ENCODE measurements at places on chromosomes 16 and 17.
A peak's percentile ranks its signal among the peaks of the same experiment; 100 is the strongest.

- DNase-seq, result peak; percentile 75
Observed at GRCh38 chr16:85141491-85142128, 29.3 kb upstream of the CIBAR2 start.

GRCh38 chr17:42846594-42847280 is 2.4 kb downstream of the AOC2 start:
- DNase-seq, result no peak

DNA sequence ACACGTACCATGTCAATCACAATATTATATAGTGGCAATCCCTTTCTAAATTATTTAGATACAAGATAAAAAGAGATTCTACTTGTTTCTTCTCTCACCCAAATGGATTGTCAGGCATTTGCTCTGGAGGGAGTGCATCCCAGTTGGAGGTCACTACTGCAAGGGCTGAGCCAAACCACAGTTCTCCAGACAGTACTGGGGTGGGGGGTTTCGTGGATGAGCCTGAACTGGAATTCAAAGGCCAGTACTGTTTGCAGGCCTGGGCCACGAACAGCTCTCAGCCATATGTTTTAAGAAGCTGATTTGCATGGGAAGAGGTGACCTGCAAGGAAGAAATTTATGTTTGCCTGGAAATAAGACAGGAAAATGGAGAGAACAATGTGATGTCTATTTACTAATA is 314.9 kb downstream of the PMP22 start:
- no peak for DNase-seq

DNA sequence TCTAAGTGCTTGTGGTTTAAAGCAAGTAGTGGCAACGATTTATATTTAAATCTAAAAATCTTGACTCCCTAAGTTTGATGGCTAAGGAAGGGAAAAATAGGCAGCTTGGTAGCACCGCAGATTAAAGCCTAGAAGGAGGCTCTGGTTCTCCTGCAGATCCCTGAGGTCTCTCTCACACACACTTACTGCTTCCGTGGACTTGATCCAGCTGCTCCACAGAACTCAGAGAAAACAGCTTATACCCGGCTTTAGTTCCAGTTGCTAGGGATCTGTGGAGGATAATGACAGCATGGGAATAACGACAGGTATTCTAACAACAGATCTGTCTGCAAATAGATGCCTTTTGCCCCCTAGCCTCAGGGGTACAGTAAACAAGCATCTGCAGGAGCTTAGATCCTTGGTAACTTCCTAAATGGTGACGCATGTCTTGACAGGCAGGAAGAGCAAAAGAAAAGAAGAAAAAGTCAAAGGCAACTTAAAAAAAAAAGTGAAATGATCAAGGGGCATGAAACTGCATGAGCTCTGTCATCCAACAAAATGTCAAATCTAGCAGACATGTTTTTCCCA is 4.5 kb downstream of the WIPI1 start:
- no peak for DNase-seq

GRCh38 chr16:82761236-82761635 is 134.5 kb downstream of the CDH13 start:
- no peak for DNase-seq

DNA sequence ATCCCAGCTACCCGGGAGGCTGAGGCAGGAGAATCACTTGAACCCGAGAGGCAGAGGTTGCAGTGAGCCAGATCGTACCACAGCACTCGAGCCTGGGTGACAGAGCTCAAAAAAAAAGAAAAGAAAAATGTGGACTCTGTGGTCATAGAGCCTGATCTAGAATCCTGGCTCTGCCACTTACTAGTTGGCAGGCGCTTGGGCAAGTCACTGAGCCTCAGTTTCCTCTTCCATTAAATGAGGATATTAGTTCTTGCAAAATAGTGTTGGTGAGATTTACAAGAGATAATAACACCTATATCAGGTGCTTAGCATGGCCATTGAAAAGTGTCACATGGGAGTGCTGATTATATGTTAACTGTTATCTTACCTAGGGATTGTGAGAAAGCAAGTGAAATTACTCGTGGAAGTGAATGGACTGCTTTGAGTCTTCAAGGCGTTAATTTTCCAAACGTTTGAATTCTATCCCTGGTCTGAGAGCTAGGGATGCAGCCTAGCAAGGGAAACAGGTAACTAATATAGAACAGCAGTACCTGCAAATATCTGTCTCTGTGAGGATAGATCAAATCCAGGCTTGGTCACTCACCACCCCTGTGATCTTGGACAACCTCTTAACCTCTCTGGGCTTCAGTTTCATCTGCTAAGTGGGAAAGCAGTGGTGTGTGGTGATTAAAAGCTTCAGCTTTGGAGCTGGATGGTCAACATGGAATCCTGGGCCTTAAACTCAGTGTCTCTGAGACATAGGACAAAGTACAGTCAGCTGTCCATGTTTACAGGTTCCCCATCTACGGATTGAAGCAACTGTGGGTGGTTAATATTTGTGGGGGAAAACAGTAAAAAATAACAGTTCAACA is 953 bp upstream of the NSMCE1 start:
- no peak for DNase-seq

DNA sequence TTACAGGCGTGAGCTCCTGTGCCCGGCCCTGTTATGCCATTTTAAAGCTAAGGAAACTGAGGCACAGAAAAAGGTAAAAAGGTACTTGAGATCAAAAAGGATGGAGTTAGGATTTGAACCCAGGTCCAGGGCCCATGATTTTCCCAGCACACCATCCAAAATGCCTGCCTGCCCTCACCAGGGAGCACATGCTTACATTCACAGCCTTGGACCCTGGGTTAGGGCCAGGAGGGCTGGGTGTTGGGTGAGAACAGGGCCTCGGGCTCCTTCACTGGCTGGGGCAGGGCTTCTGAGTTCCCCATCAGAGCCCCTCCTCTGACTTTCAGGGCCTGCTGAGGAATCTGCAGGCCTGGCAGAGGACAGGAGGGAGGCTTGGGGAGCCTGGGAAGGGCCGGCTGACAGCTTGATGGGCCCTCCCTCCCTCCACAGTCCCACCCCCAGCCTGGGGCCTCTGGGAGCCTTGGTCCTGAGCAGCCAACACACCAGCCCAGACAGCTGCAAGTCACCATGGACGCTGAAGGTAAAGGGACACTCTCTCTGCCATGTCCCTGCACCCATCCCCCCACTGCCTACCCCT is at the start of gene QPRT:
Gene QPRT, plus strand, starts transcription at position 490 of the 577 bp plus-strand sequence. Its CDS starts 18 bp downstream, at position 508.
- DNase-seq, result peak; percentile 87

GRCh38 chr17:78995022-78995760 is 14.4 kb downstream of the CANT1 start:
- DNase-seq, result no peak

DNA sequence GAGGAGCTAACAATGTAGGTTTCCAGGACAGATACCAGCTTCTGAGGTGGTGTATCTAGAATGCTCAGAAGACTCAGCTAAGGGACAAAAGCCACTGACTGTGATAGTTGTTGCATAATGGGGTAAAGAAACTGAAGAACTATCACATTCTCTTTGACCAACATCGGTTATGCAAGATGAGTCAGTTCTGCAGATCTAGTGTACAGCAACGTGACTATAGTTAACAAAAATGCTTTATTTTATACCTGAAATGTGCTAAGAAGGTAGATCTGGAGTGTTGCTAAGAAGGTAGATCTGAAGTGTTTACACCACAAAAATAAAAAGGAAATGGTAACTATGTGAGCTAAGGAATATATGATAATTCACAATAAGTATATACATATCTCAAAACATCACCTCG is 2.5 kb downstream of the KRTAP9-6 start:
- DNase-seq, result no peak

GRCh38 chr17:27499451-27500265 is 43.4 kb downstream of the KSR1 start:
- no peak for DNase-seq

DNA sequence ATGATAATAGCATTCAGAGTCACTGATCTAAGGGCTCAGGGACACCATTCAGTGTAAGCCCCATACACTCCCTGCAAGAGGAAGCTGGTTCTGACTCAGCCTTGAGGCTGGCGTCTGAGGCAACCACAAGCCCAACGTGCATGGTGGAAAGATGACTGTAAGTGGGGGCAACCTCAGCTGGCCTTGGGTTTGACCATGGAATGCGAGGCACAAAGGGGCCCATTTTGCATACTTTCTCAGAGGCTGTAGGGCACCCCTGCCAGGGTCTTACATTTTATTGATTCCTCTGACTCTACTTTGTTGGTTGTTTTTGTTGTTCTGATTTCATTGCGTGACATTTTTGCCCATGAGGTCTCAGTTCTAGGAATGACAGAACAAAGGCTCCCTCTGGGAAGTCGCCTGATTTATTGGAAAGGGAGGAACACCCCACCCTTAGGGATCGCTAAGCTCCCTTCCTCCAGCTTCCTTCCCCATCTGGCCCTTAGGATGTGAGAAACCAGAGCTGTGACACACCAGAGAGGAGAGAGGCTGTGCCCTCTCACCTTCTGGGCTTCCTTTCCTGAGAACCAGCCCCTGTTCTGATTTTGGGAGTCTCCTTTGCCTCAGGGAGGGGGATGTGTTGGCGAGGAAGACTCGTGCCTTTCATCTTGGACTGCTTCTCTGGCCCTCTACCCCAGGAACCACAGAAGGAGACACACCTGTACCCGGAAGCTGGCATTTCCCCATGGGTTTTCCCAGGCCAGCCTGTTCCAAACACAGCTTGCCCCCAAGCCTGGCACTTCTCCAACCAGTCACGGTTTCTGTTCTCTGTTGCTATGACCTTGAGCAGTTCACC is 5.6 kb upstream of the CIITA start:
- DNase-seq, result no peak

- DNase-seq, result no peak
Observed at GRCh38 chr17:67613961-67614360, 103.8 kb upstream of the NOL11 start.

DNA sequence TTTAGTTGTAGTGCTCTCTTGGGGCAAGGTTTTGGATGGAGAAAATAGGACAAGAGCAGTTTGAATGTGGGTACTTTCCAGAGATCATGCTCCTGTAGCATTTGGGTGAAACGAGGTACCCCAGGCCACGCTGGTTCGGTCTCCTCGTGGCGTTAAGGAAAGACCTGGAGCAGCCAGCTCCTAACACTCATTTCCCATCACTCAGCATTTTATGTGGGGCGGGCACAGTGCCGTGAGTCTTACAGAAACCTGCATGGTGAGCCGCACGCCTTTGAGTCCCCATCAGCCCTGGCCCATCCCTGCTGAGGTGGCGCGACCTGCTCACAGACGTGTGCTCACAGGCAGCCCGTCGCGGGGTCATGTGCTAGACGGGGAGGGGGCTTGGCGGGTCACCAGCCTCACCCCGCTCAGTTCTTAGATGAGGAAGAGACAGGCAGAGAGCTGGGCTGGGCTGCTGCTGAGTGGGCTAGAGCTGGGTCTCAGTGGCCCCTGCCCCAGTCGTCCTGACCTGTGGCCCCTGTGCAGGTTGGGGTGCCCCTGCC is 37.3 kb downstream of the TBCD start:
- no peak for DNase-seq

- no peak for DNase-seq
Observed at GRCh38 chr16:76487411-76488064, 210.3 kb downstream of the CNTNAP4 start.

- DNase-seq, result peak; percentile 51
Observed at GRCh38 chr16:78437352-78437968, 338.0 kb downstream of the WWOX start.

DNA sequence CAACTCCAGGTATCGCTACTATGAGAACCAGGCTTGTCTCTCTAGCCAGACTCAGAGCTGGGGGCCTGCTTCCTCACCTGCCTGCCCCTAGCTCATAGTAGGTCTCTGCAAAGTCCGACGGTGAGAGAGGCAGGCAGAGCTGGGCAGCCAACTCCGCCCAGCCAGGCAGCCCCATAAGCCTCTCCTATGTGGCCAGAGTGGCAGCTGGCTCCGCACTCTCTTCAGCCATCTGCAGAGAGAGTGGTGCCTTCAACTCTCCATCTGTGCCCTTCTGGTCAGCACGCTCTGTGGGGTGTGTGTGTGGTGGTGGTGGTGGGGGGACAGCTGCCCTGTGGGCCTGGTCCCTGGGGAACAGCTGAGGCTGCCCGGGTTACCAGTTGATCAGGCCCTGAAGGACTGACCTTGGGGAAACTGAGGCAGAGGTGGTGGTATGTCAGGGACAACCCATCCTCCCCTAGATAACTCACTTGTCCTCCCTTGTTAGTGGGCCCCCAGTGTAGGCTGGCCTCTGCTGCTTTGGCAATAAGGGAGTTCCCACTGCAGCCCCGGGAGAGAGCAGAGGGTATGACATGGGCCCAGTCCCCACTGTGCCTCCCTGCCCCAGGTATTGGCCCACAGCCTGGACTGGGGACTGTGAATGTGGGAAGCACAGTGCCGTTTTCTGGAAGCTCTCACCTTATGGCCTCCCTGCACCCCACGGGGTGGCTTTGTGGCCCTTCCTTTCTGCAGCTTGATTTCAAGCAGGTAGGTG is 1.8 kb upstream of the ADGRG1 start:
- no peak for DNase-seq

- no peak for DNase-seq
Observed at GRCh38 chr17:17300624-17301568, 2.3 kb upstream of the NT5M start.

- DNase-seq, result no peak
Observed at GRCh38 chr17:65629234-65629690, 67.8 kb upstream of the AXIN2 start.

DNA sequence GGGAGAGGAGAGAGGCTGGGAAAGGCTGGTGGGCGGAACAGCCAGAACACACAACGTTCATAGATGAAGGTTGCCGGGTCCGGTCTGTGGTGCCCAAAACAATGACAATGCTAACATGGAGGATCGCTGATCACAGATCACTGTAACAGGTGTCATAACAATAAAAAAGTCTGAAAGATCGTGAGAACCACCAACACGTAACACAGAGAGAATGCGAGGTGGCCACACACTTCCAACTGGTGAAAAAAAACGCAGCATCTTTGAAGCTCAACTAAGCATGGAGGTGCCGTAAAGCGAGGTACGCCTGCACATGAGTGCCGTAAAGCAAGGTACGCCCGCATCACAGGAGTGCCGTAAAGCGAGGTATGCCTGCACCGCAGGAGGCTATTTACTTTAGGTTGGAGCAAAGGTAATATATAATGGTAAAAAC is 42.3 kb downstream of the ABR start:
- DNase-seq, result peak; percentile 70

GRCh38 chr16:53166099-53166498 is 111.3 kb downstream of the CHD9 start:
- no peak for DNase-seq

DNA sequence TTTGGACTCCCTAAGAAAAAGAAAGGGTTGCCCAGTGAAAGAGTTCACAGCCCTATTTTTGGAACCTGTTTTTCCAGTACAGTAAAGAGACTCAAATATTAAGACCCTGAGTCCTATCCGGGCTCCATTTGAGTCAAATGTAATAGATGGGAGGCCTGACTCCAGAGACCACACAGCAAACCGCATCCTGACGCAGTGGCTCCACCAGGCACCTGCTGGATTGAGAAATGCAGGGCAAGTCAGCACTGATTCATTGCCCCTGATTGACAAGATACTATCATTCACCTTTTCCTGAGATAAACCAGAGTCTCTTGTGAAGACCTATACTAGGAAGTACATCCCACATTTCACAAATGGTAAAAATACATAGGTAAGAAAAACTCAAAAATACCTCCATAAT is 715.7 kb upstream of the SOX9 start:
- DNase-seq, result no peak

Measured in K562 (cell line).